ENCODE measurements at places on chromosomes 5 and 9.

- no peak for DNase-seq
These were observed 52.2 kb downstream of the PCDH1 start for GRCh38 chr5:141825791-141826560.

GRCh38 chr5:995318-995717, 13.3 kb upstream of the NKD2 start:
- no peak for DNase-seq

- no peak for DNase-seq
These were observed 116.0 kb downstream of the KCNN2 start for GRCh38 chr5:114477816-114478334.

DNA sequence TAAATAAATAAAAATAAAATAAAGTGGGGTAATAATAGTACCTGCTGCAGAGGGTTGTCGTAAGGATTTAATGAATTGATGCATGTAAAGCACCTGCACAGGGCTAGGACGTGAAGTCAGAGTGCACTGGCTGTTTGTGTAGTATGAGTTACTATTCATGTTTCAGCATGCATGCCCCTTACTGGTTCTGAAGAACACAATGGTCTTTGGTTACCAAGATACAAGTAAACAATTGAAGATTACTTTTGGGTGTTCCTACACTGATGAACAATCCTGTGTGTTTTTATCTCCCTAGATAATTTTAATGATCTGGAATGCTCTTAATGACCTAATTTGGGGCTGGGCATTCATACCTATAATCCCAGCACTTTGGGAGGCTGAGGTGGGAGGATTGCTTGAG, 23.2 kb upstream of the PRRC2B start:
- DNase-seq, result no peak

- no peak for DNase-seq
These were observed 27.6 kb downstream of the TPD52L3 start for GRCh38 chr9:6355728-6356127.

GRCh38 chr5:69043655-69043996, 50.2 kb upstream of the SLC30A5 start:
- DNase-seq, result no peak

DNA sequence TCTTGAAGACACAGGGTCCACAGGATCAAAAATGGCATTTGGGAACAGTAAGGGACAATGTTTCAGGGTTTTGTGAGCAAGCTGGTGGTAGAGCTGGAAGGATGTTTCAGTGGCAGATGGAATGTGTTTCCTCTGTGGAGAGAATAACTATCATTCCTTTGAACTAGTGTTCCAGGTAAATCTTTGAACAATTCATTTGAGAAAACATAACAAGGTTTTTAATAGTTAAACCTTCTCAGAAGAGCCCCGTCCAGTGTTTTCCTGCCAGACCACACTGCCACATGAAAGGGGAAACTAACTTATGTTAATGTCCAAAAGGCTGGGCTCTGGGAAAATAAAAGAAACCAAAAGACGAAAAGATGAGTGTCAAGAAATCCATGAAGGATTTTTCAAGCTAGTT, 207.0 kb upstream of the ZNF462 start:
- DNase-seq, result no peak

- no peak for DNase-seq
These were observed 139.6 kb downstream of the SPATA31D1 start for GRCh38 chr9:82128011-82128696.

DNA sequence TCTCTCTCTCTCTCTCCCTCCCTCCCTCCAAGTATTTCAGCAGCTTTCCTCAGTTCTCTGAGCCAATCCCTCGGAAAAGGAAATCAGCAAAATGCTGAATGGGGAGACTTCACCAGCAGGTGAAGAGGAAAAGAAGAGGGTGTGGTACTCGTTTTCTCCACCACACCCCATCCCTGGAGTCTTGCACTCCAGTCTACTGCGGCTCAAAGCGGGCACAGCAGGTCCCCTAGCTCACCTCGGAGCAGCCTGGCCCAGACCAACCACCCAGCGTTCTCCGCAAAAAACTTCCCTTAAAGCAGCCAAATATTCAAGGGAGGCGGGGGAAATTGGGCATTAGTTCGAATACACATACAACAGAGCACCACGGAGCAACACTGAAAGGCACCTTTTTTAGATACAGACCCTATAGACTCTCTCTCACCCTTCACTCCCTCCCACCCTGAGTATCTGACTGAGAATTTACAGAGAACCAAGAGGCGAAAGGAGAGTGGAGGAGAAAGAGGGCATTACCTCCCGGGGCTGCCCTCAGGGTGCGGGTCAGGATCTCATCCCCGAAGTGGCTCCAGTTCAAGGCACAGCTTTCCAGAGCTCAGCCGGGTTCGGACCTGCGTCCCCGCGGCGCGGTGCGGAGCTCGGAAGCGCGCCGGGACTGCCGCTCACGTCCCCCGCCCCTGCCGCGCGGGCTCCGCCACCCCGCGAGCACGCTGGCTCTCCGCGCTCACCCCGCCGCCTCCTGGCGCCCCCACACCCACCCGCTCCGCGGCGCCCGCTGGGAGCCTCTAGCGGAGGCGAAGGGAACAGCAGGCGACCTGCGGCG, 1638.5 kb upstream of the C9orf72 start:
- peak; percentile 86 for DNase-seq

DNA sequence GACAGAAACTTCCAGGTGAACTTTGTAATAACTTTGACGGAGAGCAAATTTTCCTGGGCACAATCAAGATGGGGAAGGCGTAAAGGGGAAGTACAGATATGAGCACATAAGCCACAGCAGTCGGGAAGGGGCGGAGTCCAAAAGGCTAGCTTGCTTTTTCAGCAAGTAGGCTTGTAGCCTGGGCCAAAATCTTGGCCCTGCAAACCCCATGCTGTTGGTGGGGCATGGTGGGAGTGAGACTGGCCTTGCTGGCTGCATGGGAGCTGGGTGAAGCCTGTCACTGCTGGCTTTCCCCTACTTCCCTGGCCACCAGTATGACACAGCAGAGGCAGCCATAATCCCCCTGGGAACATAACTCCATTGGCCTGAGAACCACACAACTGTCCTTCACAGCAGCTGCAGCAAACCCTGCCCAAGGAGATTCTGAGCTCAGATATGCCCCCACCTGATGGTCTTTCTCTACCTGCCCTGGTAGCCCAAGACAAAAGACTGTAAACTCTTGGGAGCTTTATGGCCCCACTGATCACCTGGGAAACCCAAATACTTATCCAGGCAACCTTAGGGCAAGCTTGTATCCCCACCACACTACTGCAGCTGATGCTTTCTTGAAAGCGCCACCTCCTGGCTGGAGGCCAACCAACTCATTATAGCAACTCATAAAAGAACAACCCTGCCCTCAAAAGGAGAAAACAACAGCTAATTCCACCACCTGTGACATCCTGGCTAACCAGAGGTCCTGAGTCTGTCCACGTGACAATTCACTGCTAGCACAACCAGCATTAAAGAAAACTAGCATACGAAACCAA, 24.0 kb downstream of the DCTN4 start:
- no peak for DNase-seq

DNA sequence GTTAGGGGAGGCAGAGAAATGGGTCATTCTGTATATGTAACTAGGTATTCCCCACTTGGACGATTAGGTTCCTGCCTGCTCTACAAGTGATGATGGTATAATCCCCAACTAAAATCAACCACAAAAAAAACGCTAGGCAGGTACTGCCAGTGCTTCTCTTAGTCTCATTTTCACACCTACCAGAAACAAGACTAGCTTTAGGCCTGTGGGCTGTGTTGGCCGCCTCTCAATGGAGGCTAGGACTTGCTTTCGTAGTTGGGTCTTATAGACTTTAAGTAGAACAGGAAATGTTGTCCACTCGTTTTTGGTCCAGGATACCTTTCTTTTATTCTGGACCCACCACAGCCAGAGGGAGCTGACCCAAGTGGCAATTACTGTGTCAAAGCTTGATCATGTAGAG, 111.8 kb downstream of the UNC13B start:
- DNase-seq, result no peak

DNA sequence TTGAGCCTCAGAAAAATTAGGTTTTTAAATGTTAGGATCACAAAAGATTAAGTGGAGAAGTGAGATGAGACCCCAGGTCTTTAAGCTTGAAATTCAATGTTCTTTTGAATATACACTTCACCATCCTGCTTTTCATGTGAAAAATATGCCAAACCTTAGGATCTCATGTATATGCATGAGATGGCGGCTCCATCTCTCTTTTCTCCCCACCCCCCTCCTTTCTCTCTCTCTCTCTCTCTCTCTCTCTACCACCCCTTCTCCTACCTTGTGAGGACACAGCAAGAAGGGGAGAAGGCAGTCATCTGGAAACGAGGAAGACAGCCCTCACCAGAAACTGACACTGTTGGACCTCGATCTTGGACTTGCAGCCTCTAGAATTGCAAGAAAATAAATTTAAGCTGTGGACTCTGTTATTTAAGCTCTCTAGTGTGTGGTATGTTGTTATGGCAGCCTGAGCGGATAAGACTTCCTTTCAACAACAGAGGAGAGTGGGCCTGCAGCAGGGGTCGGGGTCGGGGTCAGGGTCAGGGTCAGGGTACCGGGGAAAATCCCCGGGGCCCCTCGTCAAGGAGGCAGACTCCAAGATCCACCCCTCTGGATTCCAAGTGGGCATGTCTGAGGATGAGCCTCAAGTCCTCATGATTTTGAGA, 16.4 kb upstream of the ALDH1B1 start:
- DNase-seq, result no peak

DNA sequence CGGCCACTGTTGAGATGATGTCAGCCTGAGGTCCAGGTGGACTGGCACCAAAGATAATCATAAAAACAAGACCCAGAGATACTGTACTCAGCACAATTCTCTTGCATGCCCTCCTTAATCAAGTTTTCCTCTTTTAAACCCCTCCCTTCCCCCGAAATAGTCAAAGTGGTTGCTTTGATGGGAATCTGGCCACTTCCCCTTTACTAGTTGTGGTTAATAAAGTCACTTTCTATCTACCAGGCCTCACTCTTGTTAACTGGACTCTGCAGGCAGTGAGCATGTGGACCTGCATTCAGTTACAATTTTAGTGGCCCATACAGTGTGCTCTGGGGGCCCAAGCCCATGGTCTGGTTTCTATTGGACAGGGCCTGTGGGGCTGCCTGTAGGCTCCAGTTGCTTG, 17.5 kb downstream of the FBP2 start:
- DNase-seq, result no peak

DNA sequence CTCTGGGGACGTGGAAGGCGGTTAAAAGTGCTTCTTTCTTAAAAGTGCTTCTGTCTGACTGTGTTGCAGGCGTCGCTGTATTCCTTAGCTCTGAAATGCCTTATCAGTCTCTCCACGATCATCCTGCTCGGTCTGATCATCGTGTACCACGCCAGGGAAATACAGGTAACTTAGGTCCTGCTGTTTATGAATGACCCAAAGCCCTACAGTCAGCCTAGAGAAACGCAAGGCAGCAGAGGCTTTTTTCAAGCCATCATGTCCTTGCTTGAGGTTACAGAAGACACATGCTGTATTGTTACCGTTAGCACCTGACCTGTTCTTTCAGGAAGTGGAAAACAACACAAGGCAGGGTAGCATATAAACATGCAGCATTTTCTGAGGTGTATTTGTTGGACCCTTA, 2.0 kb downstream of the KCNN2 start:
- no peak for DNase-seq

GRCh38 chr5:134110382-134110781, 4.1 kb upstream of the TCF7 start:
- DNase-seq, result no peak
